ENCODE measurements at places on chromosomes 1 and 21. TPM values are rescaled to one million over a fixed set of nuclear protein-coding genes. Genes with fewer than 3 reads are reported as not detected.

- DNase-seq: no peak
These were observed 74.9 kb downstream of the JAK1 start for GRCh38 chr1:64891448-64891825.

- no peak for DNase-seq
These were observed 2.0 kb upstream of the B3GALT5 start for GRCh38 chr21:39610703-39611102.

DNA sequence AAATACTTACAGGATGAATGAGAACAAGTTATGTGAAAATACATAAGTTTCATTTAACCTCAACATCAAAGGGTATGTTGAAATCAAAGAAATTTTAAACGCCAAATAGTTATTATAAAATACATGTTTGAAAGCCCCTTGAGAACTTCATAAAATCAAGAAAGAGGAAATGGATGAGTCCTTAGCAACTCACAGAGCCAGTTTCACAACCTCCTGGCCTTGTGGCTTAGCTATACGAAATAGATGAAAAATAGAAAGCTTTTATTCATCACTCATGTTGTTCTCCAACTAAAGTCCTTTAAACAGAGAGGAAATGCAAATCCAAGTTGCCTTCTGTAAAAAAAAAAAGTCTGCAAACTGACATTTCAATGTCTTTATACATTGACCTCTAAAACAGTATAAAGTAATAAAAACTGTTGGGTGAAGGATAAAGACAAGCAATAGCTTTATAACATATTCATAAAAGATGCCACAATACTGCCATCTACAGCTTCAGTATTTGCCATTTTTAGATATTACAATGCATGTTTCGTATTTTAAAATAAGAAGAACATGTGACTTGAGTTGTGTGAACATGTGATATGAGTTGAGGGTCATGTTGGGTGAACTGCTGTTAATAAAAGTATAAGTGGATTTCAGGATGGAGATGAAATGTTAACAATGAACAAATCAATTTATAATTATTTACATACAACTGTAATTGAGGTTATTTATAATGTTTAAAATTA lies 847.8 kb downstream of the MRPL39 start:
- no peak for DNase-seq

The GJA9 gene
- not detected for total RNA-seq

The TCP10L gene
- total RNA-seq: 0.58 TPM

- DNase-seq: no peak
These were observed 418.7 kb upstream of the VAMP3 start for GRCh38 chr1:7352364-7352763.

DNA sequence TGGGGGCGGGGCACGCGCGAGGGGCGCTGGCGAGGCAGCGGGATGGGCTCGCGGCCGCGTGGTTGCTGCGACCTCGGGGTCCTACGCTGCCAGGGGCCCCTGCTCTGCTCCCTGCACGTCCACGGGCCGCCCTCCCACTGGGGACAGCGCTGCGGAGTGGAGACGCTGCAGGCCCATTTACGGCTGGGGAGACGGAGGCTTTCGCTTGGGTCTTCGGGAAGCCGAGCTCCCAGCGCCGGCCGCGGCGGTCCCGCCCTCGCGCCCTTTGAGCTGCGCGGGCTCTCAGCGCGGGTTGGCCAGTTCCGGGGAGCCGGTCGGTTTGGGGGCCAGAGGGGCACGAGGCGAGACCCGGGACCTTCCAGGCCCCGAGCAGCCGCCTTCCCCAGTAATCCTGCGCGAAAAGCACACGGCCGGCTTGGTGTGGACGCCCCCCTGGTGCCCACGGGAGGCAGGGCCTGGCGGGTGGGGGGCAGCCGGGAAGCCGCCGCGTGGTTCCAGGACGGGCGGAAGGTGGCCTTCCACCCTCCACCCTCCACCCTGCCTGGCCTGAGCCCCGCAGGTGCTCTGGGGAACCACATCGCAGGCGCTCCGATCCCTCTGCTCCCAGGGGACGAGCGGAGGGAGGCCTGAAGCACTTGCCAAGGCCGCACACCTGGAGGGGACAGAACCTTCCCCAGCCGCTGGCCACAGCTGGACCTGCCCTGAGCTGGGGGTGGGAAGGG lies 570 bp upstream of the PEX10 start:
- DNase-seq: peak; percentile 84

GRCh38 chr21:41152147-41152546 lies 15.8 kb upstream of the BACE2 start:
- DNase-seq: no peak

GRCh38 chr1:9687120-9687873 lies 35.8 kb downstream of the PIK3CD start:
- DNase-seq: peak; percentile 91

DNA sequence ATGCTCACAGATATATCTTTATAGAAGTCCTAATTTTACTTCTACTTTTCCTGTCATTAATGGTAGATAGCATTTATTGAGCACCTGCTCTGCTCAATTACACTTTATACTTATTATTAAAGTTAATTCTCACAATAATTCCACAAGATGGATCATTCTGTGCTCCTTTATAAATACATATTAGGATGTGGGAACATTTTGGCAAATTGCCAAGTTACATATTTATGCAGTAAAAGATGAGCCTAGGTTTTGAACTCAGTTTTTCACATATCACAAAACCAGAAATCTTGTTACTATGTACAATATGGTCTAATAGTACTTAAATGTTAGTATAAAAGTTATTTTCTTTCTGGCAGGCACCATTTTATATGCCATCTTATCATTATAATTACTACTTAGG lies 895.0 kb upstream of the B3GALT2 start:
- no peak for DNase-seq

The SERTAD4 gene
- not detected for total RNA-seq

DNA sequence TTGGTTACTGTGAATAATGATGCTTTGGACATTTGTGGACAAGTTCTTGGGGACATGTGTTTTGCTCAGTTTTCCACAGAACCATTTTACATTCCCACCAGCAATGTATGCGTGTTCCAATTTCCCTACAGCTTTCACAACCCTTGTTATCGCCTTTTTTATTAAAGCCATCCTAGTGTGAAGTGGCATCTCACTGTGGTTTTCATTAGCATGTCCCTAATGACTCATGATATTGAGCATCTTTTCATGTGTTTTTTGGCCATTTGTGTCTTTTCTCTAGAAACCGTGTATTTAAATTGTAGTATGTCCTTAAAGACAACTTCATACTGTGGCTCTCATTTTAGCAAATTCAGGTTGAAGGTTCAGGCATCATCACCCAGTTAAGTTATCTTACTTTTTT lies 132.1 kb downstream of the TGFBR3 start:
- no peak for DNase-seq

DNA sequence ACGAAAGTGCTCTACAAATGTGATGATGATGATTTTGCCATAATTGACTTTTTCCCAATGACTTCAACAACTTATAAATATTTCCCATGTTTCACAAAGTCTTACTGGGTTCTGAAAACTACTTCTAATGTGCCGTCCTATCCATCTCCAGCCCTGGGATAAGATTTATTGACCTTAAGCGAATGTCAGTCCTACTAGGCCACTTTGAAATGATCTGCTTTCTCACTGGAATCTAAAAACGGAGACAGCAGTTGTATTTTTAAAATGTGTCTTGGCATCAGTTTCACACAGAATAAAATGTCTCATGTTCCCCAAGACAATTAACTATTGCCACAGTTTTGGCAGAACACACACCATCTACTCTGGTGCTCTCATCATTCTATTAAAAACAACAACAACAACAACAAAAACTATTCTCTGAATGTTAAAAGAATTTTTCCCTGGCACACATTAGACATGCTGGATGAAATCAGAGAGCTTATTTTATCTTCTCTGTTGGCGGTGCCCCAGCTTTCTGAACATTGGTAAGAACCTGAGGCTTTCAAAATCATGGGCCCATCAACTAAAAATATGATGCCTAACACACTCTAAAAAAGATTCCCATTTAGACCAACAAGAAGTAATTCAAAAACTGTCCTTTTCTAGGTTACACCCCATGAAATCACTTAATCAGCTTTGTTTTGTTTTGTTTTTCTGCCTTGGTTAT lies 23.1 kb upstream of the DNASE2B start:
- no peak for DNase-seq

The NPHS2 gene
- total RNA-seq: not detected

DNA sequence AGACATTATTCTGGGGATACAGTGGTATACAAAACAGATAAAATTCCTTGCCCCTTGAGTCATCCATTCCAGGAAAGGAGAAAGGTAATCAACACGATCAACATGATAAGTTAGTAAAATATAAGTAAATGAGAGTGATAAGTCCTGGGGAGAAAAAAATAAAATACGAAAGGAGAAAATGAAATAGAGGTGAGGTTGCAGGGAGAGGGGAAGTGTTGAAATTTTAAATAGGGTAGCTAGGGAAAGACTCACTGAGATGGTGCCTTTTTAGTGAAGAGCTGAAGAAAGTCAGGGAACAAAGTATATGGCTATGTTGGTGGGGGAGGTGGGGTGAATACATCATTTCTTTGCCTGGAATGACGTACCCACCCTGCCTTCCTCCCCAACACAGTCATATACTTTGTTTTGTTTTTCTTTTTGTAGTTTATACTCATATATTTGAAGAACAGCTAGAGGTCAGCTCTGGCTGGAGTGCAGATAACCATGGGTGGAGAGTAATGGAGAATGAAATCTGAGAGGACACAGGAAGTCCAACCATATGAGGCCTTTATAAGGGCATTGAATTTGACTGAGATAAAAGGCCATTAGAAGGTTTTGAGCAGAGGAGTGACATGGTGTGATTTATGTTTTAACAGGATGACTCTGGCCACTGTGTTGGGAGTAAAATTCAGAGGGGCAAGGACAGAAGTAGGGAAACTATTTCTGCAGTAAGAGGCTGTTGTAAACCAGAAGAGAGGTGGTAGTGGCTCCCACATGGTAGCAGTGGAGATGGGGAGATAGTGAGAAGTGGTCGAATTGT lies 54.8 kb downstream of the OSBPL9 start:
- peak; percentile 61 for DNase-seq

DNA sequence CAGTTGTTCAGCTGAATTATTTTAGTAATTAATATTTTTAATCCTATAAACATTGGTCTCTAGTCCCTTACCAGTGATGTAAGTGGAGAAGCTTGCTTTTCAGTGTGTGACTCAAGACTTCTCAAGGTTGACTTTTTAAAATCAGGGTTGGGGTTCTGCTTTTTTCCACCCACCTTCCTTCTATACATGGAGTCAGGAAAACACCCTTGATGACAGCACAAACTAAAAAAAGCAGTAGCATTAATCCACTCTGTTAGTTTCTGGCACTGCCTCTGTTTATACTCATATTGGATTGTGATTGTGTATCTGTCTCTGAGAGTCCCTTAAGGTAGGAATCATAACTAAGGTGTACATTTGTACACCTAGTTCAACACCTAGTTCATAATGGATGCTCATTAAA lies 8.3 kb upstream of the PLEKHO1 start:
- DNase-seq: no peak

The FCRL2 gene
- total RNA-seq: not detected

DNA sequence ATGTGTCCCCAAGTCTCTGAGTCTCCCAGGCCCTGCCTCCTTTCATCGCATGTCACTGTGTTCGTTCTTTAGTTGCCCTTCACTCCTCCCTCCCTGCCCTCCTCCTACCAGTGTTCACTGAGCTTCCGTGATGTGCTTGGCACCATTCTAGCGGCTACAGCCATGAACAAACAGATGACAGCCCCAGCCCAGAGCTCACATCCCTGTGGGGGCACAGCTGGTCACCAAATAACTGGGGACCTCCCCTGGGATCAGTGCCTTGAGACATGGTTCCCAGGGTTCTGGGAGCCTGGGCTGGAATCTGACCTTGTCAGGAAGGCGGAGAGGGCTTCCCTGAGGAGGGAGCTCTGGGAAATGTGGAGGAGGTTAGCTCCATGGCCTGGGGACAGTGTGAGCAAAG lies 320.7 kb downstream of the PTPRU start:
- DNase-seq: no peak

DNA sequence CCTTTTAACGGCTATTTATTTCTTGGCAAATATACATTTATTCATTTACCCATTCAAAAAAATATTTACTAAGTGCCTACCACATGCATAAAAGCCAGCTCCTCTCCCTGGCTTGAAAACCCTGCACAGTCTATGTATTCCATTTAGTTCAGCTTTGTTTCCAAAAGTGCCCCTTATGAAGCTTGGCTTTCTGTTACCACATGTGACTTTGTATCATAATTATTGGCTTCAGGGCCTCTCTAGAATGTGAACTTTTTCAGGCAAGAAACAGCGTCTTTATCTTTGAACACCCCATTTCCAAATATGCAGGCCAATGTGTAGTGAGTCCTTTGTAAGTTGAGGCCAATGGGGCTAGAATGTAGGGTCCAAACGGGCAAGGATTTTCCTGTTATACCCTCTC lies 69.4 kb downstream of the CACHD1 start:
- DNase-seq: no peak

DNA sequence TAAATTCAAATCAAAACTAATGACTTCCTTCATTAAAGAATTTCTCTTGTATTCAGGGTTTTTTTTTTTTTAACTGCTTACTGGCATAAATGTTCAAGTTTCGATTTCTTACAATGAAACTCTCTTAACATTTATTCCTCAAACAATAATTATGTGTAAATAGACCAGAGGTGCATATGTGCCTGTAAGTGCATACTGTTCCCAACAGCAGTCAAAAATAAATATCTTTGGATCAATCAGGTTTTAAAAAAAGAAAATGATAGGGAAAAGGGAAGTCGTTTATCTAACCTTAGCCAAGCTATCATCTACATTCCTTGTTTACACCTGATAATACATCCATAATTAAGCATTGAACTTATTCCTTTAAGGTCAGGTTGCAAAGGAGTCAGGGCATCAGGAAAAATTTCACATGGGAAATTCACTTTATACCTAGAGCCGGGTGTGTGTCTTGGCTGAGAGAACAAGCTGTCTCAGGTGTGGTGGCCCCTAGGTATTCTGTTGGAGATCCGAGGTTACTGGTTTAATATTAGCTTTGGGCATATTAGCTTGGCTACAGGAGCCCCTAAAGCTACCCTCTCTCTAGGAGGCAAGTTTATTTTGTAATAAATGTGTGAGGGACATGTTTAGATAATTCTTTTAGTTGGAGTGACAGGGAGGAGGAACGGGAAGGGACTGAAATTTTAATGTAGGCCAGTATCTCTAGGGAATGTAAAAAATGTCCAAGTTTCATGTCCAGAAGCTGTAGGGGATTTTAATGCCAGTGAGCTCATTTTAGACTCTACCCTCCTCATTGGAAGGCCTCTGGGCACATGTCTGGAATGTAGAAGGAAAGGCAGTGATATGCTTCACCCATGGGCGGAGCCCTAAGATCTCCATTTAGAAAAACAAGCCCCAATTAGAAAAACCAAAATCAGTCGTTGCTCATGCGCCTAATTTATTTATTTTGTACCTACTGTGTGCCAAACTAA lies 327.9 kb upstream of the PROX1 start:
- no peak for DNase-seq

The PGLYRP4 gene
- total RNA-seq: 0.13 TPM

DNA sequence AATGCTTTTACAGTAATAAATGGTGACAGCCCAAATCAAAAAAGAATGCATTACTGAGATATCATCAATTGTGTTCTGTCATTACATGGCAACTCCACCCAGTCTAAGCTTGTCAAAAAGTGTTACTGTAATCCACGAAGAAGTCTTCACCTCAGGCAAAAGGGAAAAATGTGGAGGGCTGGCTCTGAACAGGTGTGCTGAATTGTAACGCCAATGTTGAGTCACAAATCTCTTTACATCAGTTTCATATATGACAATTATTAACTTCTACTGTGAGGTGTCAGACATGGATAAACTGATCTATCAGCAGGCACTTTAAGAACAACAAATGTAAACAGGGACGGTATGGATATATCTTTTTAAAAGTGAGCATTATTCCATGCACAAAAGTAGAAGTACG lies 98.5 kb upstream of the DMRTA2 start:
- no peak for DNase-seq

- no peak for DNase-seq
These were observed 13.6 kb upstream of the TARS2 start for GRCh38 chr1:150473659-150474058.
